Brain pericyte (primary cell): ENCODE measurements at places on chromosomes 2 and 18.

- DNase-seq, result no peak
Measured at GRCh38 chr2:101200676-101201075, 49.5 kb upstream of the TBC1D8 start.

DNA sequence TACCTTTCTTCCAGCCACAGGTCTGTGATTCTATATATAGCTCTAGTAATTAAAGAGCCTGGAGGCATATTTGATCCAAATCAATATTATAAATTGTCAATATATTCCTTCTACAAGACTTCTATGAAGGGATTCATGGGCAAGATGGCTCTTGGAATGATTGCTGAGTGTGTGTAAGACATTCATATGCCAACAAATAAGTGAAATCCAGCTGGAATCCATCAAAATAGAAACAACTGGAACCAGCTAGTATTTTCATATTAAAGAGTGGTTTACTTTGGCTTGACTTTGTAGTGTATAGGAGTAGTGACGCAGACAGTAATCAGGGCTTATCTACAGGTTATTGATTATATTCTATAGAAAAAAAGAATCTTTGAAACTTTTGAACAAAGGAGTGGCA lies 83.4 kb downstream of the CALCRL start:
- no peak for DNase-seq

- no peak for DNase-seq
Measured at GRCh38 chr2:238949710-238950345, 101.9 kb downstream of the TWIST2 start.

DNA sequence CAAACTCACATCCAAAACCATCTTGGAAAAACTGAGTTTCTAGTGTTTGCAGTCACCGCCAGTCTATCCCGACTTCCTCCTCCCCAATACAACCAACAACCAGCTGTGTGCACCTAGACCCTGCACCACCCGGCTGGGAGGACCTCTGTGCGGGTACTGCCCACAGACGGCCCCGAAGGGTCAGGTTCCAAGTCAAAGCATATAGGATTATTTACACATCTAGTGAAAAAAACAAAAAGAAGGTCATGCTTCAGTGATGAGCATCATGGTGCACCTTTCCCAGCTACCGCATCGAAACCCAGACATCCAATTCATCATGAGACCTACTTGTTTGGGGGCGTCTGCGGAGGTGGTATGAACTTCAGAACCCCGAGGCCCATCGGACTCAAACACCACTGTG lies 124.8 kb downstream of the ZNF516 start:
- DNase-seq, result no peak

GRCh38 chr18:57427429-57428201 lies 7.6 kb upstream of the ONECUT2 start:
- DNase-seq, result no peak

DNA sequence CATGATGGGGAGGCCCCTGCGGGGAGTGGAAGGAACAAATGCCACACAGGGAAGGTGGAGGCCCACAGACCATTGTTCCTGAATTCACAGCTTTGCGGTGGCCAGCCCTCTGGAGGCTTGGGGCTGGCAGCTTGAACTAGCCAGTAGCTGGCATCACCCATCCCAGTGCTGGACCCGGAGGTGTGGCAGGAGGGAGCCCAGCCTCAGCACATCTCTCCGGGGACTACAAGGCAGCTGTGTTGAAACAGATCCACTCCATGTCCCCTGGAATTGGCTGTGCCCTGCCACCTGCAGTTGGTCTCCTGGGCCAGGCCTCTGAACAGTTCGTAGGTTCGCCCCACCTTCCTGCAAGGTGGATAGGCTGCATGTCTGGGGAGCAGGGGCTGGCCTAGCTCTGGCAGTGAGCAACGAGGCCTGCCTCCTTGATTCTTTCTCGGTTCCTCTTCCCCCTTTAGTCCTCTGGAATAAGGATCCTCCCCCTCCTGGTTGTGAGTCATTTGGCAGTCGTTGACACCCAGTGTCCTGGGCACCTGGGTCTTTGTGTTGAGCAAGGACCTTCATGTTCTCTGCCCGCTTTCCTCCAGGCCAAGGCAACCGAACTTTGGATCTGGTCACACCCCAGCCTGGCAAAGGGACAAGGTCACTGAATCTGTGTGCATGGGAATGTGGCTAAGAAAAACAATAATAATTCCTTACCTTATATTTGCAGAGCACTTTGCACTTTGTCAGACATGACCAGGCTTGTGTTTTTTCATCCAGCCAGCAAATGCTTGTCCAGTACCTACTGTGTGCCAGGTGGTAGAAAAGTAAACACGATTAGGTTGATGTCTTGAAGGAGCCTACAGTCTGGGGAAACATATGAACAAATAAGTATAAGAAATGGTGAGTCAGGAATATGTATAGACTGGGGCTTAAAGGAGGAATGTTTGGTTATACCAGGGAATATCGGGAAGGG lies 55.0 kb upstream of the MCFD2 start:
- no peak for DNase-seq

- DNase-seq, result no peak
Measured at GRCh38 chr2:96486696-96487095, 18.5 kb downstream of the NEURL3 start.

DNA sequence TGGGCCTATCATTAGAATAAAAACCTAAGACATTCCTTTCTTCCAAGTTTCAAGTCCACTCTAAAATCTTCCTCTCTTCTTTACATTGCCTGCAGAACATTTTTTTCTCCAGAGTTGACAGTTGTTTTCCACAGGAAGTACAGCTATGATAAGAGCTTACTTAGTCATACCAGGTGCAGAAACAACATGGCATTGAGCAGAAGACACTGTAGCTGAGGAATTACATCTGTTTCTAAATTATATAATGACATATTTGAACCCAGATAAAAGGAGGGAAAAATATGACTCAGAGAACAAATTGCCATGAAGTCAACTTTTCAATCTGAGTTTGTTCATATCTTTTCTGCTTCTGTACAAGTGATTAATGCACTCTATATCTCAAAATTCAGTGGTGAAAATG lies 30.2 kb downstream of the CMPK2 start:
- DNase-seq, result no peak

DNA sequence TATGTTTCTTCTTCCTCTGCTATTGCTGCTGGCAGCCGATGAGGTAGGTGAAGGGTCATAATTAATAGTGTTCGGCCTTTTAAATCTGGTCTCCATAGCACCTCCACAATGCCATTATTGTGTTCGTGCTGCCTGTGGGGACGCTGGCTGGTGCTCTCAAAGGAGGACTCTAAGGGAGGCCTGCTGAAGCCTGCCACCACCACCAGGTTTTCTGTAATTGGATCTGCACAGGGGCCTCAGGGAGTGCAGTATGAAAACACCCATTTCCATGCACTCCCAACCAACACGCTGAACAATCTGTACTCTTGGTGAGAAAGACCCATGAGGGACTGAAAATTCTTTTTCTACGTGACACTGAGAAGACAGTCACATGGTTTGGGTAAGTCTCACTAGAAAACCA lies 17.6 kb upstream of the CLIP4 start:
- no peak for DNase-seq

DNA sequence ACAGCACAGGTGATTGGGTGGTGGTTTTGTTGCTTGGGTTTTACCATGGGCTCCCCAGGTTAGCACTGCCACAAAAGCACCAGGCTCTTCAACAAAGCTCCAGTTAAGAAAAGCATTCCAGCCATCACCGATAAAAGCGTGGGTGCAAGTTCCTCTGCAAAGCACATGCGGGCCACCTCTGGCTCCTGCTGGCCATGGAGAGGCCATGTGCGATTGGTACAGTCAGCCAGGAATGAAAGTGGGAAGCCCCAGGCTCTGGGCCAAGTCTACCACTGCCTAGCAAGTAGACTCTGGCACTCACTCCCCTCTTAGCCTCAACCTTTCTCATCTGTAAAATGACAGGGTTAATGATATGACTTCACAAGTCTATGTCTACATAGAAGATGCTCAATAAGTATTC lies 36.0 kb downstream of the BCL11A start:
- DNase-seq, result no peak

- DNase-seq, result no peak
Measured at GRCh38 chr18:58901143-58901542, 36.5 kb downstream of the ZNF532 start.

DNA sequence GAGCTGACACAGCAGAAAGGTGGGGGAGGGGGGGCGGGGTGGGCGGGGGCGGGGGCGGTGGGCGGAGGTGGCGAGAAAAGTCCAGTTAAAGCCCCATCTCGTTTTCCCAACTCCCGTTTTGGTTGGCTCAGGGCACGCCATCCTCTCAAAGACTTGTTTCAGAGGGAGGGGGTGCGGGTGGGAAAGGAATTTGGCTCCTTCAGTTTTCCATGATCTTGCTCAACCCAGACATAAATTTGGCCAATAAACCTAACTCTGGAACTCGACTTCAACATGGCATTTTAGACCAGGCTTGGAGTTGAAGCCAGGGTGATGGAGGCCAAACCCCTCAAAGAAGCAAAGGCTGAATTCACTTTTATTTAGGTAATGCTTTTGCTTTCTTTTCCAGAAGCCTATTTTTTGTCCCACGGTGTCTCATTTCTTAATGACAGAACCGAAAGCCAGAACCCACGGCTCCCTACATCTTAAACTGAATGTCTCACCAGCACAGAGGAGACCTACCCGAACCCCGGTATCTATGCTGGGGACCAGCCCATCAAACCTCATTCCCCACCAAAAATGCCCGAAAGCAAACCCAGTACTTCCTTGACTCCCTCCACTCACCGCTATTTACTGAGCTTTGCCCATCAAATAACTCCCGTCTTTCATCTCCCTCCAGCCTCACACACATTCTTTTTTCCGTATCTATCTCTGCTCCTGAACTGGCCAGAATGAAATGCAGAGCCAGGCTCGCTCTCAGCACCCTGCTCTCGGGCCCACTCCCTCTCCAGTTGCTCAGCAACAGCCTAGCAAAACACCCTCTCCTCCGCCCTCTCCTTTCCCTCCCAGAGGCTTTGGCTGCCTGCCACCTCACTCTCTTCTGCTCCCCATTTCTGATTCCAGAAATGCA lies 4.3 kb downstream of the IGFBP5 start:
- DNase-seq, result no peak

DNA sequence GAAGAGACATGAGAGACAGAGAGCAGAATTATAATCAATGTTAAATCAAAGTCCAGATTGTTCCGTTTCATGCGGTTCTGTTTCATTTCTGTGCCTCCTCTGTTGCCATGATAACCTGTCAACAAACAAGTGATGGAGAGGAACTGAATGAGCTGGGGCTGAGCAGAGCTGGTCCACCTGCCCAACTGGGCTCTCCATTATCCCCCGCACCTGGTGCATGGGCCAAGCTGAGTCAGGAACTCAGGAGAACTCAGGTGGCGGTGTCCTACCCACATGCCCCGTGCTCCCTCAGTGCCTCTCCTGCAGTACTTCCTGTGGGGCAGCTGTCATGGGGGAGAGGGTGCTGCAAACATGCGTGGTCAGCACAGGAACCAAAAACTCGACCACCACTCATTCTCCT lies 178.8 kb downstream of the TTC32 start:
- no peak for DNase-seq

GRCh38 chr18:48605408-48605845 lies 66.6 kb downstream of the CTIF start:
- DNase-seq, result no peak

DNA sequence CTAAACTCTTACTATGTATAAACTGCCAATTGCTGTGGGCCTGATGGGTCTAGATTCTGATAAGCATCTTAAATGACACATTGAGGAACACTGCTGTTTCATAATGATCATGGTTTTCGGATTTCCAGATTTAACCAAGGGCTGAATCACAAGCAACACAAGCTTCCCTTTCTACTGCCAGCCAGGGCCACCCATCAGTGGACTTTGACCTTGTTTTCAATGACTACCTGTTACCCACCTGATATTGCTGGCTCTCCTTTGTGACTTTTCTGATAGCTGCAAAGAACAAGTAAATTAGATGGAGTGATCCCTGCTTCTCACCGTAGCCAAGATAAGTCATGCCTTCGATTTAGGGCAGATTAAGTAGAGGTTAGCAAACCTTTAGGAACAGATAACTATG lies 259.0 kb downstream of the PAX3 start:
- DNase-seq, result no peak

- no peak for DNase-seq
Measured at GRCh38 chr18:35852786-35853185, 119.7 kb upstream of the RMP24 start.

DNA sequence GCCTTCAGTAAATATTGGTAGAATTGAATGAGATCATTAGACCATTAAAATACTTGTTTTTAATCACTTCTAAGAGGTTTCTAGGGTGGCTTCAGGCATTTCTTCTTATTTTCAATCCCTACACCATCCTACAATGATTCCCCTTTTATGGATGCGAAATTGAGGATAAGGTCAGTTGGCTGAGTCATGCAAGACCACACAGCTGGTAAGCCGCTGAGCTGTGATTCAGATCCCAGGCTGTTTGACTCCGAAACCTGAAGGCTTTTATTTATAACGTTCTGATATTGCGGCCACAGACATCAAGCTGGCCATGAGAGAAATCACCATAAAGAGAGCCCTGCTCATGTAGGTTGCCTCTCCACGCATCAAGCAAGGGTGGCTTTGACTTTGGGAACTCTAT lies 133.4 kb downstream of the VAPA start:
- no peak for DNase-seq

GRCh38 chr18:63439334-63439733 lies 17.1 kb upstream of the VPS4B start:
- peak; percentile 26 for DNase-seq

- no peak for DNase-seq
Measured at GRCh38 chr2:133666621-133667020, 98.4 kb upstream of the NCKAP5 start.

- no peak for DNase-seq
Measured at GRCh38 chr2:140791802-140792201, 1339.0 kb downstream of the LRP1B start.

GRCh38 chr2:78967294-78967693 lies 58.2 kb upstream of the REG3G start:
- DNase-seq, result no peak

DNA sequence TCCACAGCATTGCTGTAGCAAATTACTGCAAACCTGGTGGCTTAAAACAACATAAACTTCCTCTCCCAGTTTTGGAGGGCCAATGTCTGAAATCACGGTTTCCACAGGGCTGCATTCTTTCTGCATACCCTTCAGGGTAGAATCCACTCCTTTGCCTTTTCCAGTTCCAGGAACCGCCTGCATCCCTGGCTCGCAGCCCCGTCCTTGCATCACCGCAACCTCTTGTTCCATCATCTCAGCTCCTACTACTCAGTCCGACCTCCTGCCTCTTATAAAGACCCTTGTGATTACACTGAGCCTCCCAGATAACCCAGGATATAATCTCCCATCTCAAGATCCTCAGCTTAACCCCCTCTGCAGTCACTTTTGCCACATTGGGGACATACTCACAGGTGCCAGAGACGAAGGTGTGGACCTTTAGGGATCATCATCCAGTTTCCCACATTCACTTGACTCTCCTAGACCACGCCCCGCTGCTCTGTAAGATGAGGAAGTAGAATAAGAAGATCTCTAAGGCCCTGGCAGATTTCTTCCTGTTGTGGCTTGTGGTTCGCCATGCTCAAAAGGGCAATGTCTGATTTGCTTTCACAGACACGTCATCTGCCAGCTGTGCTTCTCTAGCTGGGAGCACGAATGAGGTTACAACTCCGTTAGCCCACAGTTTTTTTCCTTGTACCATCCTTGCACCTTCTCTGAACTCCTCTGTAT lies 103.6 kb upstream of the AGAP1 start:
- no peak for DNase-seq

- peak; percentile 27 for DNase-seq
Measured at GRCh38 chr2:135960656-135961551, 24.5 kb downstream of the DARS1 start.
